ENCODE measurements at places on chromosomes 7 and 10.
A peak's percentile ranks its signal among the peaks of the same experiment; 100 is the strongest.

- no peak for DNase-seq
Observed at GRCh38 chr7:97017192-97018125, 7.2 kb downstream of the DLX5 start.

GRCh38 chr10:73159038-73159648 lies 8.7 kb downstream of the ECD start:
- peak; percentile 68 for DNase-seq

DNA sequence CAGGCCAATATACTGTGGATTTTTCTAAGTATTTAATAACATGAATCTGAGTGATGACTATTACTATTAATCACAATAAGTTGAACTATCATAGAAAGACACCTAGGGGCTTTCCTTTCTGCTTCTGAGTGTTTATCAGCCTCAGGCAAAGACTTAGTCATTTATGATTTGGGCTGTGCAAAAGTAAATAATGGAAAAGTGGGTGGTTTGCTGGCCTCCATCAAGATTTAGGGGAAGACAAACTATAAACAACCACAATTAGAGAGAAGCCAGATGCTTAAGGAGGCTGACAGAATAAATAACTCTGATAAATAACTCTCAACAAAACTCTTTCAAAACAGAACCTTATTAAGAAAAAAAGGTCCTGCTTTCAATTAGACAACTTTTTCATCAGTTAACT lies 64.7 kb downstream of the MACC1 start:
- no peak for DNase-seq

DNA sequence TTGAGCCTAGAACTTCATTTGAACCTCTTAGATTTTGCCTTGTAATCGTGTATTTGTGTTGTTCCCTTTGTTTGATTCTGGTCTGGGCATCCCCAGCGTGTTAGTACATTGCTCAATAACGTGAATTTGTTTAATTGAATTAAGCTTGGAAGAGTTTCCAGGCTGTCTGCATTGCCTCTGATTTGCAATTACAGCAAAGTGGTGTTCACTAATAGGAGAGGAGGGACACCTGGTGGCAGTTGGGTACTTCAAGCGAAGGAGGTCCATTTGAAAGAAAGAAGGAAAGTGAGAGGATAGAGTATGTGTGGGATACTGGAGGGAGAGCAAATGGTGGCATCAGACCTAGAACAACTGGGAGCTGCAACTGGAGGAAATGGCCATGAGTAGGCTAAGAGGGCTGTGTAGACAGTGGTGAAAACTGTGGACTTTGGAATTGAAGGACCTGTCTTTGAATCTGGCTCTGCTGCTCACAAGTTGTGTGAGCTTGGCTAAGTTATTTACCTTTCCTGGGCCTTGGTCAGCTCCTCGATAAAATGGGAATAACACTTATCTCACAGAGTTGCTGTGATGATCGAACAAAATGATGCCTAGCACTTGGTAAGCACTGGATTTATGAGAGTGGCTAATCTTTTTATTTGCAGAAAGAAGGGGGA lies 15.1 kb downstream of the LSMEM1 start:
- DNase-seq = peak; percentile 80

- no peak for DNase-seq
Observed at GRCh38 chr7:2185715-2186114, 47.0 kb downstream of the MAD1L1 start.

GRCh38 chr7:106901828-106902441 lies 36.9 kb downstream of the PIK3CG start:
- peak; percentile 60 for DNase-seq

DNA sequence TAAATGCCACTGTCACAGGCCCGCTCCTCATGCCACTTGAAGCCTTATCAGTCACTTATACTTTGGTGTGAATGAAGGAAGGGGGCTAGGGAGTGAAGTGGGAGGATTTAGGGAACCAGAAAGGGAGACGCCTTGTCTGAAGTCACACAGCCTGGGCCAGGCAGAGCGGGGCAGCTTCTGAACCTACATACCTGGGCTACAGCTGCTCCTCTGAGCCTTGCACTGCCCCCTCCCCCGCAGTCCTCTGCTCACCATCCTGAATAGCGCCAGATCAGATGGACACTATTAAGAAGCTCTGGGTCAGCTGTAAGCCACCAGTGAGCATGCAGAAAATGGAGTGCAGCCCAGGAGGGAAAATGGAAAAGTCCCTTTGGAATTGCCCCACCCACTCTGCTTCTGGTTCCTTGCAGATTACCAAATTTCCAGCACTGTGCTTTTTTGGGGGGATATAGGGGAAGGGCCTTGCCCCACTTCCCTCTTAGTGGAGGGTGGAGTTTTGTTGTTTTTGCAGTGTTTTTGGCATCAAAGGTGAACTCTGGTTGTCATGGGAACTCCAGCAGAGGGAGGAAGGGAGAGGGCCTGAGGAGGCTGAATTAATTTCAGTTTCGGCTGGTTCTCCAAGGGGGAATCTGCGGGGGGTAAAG lies 35.0 kb upstream of the ADCYAP1R1 start:
- DNase-seq = no peak

GRCh38 chr10:3652886-3653285 lies 132.1 kb downstream of the KLF6 start:
- no peak for DNase-seq

DNA sequence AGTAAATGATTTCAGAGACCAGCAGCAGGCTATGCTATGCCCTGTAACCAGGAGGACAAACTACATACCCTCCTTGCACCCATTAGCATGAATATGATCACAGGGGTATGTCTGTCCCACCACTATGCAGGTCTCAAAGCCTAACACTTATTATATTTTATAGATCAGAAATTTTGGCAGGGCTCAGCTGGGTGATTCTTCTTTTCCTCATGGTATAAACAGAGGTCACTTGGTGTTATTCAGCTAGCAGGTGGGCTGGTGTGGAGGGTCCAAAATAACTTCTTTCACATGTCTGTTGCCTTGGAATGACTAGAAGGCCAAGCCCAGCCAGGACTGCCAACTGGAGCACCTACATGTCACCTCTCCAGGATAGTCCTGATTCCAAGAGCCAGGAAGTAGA lies 252.9 kb downstream of the ARHGAP12 start:
- no peak for DNase-seq

GRCh38 chr10:97584060-97584797 lies at the start of gene HOGA1:
HOGA1 (plus strand) TSS chr10:97584389; CDS start chr10:97584704, 315 bp downstream.
- DNase-seq = no peak

- no peak for DNase-seq
Observed at GRCh38 chr7:33821970-33822369, 83.4 kb upstream of the BMPER start.

DNA sequence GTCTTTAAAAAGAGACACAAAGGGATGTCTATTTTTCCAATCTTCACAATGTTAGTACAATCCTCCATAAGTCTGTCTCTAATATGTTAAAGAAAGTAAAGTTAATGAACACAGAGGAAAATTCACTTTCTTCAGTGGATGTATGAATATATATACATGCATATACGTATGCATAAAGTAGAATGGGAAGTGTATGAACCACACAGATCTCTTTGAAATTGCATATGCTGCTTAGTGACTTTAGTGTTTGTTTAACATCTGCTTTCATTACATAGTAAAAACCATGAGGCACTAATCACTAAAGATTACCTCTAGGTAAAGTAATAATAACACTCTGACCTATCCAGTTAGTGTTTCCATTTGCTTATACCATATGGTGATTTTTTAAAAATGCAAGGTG lies 451.2 kb downstream of the SEMA3D start:
- DNase-seq = no peak

DNA sequence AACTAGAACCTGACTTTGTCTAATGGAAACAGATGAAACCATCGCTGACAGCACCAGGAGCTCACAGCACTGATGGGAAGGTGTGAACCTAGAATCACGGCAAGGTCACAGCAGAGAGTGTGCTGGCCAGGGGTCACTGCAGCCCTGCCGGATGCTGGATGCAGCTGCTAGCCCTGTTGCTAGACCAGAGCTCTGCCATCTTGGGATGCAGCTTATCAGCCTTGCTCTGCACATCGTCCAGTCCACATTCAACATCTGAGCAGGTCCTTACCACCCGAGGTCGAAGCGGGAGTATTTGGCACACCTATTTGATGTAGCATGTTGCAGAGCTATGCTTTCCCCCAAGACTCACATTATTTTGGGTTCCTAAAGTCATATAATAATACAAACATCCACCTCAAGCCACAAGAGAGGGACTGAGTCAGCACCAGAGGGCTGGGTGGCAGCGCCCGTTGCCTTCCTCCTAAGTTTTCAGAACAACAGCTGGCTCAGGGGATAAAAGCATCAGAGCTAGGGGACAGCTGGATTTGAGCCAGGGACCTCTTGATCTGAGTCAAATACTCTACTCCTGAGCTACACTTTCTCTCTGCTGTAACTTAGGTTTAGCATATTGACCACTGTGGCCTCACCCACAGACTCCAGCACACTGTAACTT lies 135.3 kb downstream of the ZNF467 start:
- no peak for DNase-seq

DNA sequence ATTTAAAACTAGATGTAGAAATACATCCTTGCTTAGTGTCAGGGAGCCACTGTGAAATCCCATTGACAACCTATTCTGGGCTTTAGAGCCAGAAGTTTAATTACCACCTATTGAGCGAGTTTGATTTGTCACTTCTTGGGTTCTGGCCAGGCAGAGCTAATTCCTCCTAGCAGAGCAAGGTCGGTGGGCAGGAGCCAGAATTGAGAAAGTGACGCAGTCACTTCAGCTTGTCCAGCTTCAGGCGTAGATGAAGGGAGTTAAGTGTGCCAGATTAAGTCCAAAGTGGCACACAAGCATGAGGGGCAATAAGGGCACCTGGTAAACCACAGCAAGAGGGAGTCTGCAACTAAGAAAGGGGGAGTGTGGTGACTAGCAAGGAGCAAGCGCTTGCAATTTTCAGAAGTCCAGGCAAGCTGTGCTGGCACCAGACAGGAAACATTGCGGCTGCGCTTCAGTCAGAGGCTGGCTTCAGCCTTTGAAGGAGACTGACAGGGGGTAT lies 119.4 kb downstream of the ST7 start:
- DNase-seq = peak; percentile 18

GRCh38 chr7:33885290-33886148 lies 19.8 kb upstream of the BMPER start:
- DNase-seq = no peak

GRCh38 chr7:151676759-151677158 lies 157.1 kb upstream of the RHEB start:
- DNase-seq = no peak

- DNase-seq = no peak
Observed at GRCh38 chr10:126919426-126919825, 14.2 kb downstream of the DOCK1 start.

DNA sequence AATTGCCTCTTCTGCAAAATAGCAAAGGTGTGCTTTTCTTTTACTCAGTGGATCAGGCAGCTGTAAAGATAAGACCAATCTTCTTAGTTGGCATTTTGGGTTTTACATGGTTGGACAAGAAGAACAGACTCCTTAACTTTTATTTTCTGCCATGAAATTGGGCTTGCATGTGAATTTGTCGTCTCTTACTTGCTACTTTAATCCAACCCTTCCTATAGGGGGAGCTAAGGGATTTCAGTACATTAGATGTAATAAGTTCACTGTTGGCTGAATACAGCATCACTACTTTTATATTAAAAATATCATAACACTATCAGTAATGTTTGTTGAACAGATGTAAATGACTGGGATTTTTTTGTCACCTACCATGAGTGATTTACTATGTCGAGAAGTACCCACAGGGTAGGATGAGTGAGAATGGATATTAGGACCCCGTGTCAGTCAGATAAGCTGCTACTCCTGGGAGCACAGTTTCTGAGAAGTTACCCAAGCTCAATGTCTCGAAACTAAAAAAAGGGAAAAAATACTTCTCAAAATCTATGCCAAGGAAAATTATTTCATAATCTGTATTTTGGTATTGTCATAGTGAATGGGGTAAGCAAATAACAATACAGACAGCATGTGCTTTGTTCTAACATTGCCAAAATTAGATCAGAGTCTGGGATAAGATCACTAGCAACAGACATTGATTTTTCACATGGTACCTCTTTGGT lies 127.4 kb upstream of the AGR3 start:
- peak; percentile 69 for DNase-seq

- DNase-seq = no peak
Observed at GRCh38 chr7:2269991-2270460, 28.0 kb downstream of the NUDT1 start.

DNA sequence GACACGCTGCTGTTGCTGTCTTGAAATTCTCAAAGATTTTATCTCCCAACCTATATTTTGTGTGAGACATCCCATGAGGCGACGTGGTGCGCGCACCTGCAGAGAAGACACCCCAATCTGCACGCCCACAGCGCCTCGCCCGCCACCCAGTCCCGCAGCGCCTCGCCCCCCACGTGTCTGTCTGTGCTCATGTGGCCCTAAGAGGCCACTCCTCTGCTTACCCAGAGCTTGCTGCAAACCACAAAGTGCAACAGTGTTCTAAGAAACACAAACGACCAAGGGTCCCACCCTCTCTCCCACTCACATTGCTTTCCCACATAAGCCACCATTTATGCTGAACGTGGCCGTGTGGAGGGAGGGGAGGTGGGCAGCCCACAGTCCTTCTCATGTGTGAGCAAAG lies 287.2 kb downstream of the PTPRN2 start:
- DNase-seq = no peak
